ENCODE measurements at places on chromosomes 1 and 21.

GRCh38 chr1:93489756-93490155, 41.8 kb downstream of the FNBP1L start:
- no peak for DNase-seq

GRCh38 chr1:95641386-95641785, 407.4 kb downstream of the RWDD3 start:
- no peak for DNase-seq

- DNase-seq, result no peak
Measured at GRCh38 chr1:110390692-110391245, at the start of gene SLC16A4. TSS of gene SLC16A4 (minus strand) at chr1:110391026. CDS start at chr1:110389323, 1,703 bp downstream.

GRCh38 chr1:27804791-27805190, 25.8 kb upstream of the PPP1R8 start:
- DNase-seq, result no peak

GRCh38 chr1:10830961-10831668, 34.7 kb upstream of the CASZ1 start:
- no peak for DNase-seq

GRCh38 chr1:201606096-201606495, 67.2 kb downstream of the NAV1 start:
- DNase-seq, result no peak

- peak; percentile 30 for DNase-seq
Measured at GRCh38 chr1:65431111-65431705, 10.7 kb downstream of the LEPR start.

GRCh38 chr1:53108646-53109580, 33.5 kb downstream of the SLC1A7 start:
- DNase-seq, result no peak
